ENCODE measurements at places on chromosomes 5 and 9. TPM values are rescaled to one million over a fixed set of nuclear protein-coding genes. Genes with fewer than 3 reads are reported as not detected.

DNA sequence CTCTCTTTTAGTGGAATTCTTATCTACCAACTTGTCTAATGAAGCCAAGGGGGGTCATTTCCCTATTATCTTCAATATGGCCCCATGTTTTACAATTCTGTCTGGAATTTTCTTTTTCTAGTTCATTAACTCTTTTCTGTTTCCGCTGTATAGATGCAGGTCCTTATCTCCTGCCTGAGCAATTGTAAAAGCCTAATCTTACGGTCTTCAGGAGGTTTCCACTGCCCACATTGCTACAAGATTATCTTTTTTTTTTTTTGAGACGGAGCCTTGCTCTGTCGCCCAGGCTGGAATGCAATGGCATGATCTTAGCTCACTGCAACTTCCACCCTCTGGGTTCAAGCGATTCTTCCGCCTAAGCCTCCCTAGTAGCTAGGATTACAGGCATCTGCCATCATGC lies 132.3 kb downstream of the UNC13B start:
- DNase-seq, result no peak

GRCh38 chr9:21831841-21832509 lies 29.5 kb downstream of the MTAP start:
- no peak for DNase-seq

- DNase-seq, result no peak
These were observed 135.4 kb downstream of the SCAMP1 start for GRCh38 chr5:78495800-78496199.

DNA sequence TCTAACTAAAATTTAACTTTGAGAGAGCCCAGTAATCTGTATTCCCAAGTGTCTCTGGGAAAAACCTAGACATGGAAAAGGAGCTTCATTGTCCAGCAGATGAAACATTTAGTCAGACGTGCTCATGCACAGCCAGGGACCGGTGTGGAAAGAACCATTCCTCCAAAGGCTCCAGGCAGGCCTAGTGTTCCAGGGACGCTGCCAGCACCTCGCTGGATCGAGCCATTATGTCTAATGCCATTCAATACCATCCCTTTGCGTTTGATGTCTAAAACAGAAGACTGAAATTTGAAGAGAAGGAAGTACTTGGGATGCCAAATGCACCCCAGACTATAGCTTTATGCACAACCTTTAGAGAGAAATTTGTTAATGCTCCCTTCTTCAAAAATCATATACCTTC lies 1.4 kb upstream of the CHSY3 start:
- no peak for DNase-seq

- DNase-seq, result no peak
These were observed 77.5 kb upstream of the CAST start for GRCh38 chr5:96584712-96585111.

DNA sequence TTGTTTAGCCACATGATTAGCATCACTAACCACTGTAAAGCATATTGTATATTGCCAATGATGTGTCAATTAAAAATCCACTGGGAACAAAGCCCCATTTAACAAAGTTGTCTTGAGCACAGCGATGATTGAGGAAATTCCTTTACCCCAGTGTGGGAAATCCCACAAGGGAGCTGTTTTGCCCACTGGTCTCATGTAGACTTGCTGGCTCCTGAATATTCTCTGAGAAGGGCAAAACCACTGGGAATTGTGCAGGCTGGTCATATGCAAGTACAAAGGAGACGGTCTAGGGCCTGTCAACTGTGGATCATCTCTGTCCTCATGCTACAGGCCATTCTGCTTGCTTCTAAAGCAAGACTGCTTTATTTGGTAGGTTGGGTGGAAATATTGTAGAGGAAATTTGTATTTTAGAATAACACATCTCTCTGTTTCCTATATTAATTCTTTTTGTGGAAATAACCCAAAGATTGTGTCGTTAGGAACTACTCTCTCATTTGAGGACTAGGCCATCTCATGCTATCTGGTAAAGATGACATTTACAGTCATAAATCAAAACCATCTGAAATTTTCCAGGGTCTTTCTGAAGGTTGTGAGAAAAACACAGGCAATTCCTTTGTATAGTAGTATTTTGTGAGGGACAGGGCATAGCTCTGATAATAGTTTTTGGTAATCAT lies 60.2 kb downstream of the PARP8 start:
- no peak for DNase-seq

GRCh38 chr9:78691542-78691941 lies 394.6 kb downstream of the PSAT1 start:
- no peak for DNase-seq

GRCh38 chr5:127013407-127013806 lies 17.0 kb downstream of the MARCHF3 start:
- no peak for DNase-seq

DNA sequence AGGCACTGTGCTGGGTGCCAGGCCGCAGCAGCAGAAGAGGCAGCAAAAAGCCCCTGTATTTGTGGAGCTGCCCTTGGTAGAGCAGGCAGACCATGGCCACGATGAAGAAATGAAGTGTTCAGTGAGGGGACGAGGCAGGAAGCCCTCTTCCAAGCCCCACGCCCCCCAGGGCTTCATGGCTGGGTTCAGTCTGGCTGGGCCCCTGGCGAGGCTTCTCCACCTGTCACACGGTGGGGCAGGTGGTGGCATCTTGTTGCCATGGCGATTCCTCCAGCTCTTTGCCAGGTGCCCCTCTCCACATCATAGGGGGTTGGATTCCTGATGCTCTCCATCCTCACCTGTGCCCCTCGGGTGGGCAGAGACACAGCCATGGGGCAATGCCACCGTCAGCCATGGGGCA lies 21.5 kb downstream of the ADGRD2 start:
- DNase-seq, result no peak

Gene PCDHB8
- not detected for total RNA-seq

Gene PCDH1
- total RNA-seq, result 1.5 TPM
